NCI-H2107 (cell line): ENCODE measurements at places on chromosomes 5 and 9.

DNA sequence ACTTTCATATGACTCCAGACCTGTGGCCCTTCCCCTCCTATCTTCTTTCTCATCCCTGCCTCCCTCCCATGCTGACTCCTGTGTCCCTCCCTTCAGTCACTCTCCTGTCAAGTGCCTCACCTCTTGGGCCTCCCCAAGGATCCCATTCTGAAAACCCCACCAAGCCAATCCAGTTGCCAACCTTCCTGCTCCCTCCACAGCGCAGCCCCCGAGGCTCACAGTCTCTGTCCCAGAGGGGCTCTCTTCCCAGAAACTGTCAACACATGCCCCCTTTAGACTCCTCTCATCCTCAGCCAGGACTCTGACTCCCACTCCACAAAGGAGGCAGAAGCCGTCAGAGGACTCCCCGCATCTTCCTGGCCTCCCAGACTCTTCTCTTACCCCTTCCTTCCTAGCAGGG is 30.8 kb downstream of the ACSL6 start:
- no peak for DNase-seq

DNA sequence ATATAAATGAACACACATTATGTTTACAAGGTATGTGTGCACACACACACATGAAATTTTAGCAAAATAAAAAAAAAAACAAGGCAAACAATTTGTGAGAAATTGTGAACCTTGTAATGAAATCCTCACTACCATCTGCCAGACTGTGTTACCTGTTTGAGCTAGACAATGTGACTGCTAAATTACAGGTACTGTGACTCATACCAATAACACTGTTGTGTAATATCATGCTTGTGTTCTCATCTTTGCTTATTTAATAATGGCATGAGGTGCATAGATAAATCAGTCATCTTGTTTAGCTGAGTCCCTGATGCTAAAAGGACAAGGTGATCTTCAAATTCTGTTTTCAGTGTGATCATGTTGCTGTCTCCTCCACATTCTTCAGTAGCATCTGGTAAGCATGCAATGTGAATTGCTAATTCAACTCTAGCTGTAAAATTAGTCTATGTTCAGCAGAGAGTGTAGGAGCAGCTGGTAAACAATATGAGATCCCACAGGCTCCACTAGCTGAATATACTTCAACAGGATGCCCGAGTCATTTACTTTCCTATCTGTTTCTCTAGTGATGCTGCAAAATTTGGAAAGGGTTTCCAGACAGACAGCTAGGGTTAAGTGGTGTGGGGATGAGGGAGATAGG is 966.3 kb upstream of the C9orf72 start:
- DNase-seq: no peak

GRCh38 chr9:128828719-128829452 is 708 bp downstream of the SPOUT1 start:
- no peak for DNase-seq

DNA sequence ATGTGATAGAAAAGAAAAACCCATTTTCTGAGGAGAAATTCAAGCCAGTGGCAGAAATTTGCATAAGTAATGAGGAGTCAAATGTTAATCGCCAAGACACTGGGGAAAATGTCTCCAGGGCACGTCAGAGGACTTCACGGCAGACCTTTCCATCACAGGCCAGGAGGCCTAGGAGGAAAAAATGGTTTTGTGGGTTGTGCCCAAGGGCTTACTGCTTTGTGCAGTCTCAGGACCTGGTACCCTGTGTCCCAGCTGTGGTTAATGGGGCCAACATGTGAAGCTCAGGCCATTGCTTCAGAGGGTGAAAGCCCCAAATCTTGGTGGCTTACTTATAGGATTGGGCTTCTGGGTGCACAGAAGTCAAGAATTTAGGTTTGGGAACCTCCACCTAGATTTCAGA is 54.8 kb upstream of the ADAMTS2 start:
- DNase-seq: no peak

- no peak for DNase-seq
These were observed 33.9 kb downstream of the SH3PXD2B start for GRCh38 chr5:172420235-172420939.

DNA sequence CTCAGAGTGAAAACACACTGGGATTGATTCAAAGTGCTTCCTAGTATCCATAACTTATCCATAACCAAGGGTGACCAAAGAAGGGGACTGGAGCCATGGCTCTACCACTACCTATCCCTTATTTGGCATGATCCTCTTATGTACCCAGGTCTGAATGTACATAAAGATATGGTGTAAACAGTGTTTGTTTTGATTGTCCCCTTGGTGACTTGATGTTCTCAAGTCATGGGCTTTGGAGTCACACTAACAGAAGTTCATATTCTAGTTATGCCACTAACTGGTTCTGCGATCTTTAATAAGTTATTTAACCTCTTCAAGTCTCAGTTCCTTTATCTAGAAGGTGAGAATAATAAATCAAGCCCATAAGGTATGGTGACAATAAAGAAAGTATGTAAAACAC is 283.4 kb upstream of the PTGER4 start:
- no peak for DNase-seq

- no peak for DNase-seq
These were observed 31.4 kb downstream of the SLC12A7 start for GRCh38 chr5:1080432-1080831.

GRCh38 chr9:32431940-32432555 is 47.6 kb downstream of the ACO1 start:
- DNase-seq: no peak

DNA sequence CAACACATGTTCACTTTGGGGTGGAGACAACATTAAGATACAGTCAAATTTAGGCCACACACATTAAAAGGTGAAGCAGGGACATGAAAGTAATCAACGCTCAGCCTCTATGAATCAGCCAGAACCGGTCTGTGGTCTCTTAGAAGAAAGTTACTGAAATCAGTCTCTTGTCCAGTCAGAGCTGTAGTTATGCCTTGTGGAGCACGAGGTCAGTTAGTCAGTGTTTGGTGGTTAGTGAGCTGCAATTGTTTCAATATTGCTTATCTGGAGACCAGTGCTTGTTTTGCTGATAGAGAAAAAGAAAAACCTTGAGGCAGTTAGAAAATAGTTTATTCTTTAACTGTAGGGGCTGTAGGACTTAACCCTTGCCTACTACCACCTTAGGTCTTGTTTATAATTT is 157.8 kb upstream of the RASEF start:
- no peak for DNase-seq

GRCh38 chr5:76367623-76368371 is 35.3 kb upstream of the IQGAP2 start:
- DNase-seq: no peak

- DNase-seq: no peak
These were observed 86.8 kb downstream of the GTF3C4 start for GRCh38 chr9:132757016-132757415.

DNA sequence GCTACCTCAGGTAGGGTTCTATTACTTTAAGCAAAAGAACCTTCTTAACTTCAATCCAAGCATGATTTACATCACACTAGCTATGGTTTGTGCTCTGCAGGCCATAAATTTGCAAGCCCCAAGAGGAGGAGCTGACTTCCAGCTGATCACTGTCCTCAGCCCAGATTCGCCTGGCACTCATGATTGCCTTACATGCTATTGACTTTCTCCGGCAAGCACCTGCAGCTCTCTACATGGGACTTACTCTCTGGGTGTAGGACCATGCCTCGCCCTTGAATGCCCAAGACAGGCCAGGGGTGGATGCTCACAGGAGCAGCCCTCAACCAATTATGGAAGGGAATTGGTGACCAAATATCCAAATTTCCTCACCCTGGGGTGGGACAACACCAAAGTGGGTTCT is 99.8 kb downstream of the ESM1 start:
- DNase-seq: no peak

- DNase-seq: no peak
These were observed 11.8 kb downstream of the NR2F1 start for GRCh38 chr5:93594591-93595419.

DNA sequence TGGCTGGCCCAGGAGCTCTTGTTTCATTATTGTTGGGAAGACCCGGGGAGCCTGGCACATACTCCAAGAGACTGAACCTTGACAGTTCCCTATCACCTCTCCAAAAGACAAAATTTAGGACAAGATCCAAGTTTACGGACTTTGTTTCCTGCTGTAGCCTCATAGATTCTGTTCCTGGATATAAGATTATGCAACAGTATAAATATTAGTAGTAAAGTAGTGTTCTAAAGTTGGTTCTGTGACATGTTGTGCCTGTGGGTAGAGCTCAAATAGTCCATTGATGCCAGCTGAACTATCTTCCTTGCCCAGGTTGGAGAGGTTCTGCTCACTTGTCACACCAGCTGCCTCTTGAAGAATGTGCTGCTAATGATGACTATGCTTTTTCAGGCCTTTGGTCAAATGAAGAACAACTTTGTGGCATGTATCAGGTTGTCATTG is 430.2 kb downstream of the DMAC1 start:
- no peak for DNase-seq

- DNase-seq: no peak
These were observed 43.6 kb downstream of the CDO1 start for GRCh38 chr5:115772731-115773475.

DNA sequence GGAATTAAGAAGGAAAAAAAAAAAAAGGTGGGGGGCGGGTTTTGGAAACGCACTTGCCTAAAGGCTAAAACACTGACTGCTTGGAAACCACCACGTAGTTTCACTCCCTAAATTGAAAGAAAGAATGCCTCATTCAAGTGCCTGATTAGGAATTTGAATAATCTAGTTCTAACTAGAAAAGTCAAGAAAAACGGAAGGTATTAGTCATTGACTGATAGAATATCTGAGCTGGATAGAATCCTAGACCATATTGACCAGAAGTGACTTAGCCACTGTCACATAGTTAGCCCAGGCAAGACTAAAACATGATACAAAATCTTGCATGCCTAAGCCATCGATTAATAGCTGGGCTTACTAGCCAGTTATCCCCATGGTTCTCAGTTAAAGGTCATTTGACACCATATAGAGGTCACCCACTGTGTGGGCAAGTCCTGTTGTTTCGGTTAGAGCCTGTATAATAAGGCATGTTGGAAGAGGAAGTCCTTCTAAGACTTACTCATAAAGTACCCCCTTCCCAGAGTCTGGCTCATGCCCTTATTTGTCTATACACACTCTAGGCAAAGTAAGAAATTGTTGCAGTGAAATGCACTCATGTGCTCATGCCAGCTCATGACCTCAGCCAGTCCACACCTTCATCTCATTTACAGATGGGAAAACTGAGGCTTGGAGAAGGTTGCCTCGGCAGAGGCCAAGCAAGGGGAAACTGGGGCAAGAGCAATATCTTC is 40.2 kb downstream of the SH3RF2 start:
- DNase-seq: no peak

DNA sequence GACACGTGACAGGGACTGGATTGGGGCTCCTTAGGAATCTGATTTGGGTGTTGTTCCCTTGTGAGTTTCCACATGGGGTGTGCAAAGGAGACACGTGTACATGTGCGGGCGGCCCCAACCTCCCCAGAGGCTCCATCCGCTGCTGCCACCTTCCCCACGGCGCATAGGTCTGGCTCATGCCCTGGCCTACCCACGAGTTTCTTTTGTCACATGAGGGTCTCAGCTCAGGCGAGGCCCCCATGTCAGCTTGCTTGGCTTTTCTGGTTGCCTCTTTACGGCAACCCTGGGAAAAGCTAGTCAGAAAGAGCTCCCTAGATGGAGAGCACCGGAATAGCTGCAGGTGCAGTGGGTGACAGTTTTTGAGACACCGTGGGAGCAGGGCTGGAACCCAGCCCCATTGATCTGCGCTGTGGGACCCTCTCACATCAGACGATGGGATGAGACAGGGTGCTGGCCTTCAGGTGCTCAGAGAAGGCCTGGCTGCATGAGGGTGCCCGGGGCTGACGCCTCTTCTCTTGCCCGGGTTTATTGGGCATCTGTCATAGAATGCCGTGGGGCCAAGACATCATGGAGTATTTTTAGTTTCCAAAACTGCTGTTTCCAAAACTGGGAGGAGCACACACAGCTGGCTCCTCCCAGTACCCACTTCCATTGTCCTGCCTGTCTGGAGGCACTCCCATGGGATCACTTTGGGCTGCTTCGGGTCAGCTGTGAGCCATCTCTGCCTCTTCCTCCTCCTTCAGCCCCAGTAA is 107.8 kb downstream of the WNK2 start:
- DNase-seq: no peak

DNA sequence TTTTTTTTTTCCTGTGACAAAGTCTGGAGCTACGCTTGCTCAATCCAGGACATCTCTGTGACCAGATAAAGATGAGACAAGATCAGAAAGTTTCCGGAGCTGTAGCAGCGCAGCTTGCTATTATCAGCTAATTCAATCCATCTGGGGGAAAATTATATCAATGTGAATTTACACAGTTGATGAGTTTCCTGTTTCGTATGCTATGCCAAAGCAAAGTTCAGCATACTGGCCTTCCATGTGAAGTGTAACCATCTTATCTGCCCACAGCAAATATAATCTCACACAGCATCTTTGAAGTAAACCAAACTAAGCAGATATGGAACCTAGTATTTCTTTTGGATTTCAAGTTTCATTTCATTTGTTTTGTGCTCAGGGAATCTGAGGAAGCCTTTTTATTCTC is 1767.7 kb downstream of the EFNA5 start:
- DNase-seq: no peak

DNA sequence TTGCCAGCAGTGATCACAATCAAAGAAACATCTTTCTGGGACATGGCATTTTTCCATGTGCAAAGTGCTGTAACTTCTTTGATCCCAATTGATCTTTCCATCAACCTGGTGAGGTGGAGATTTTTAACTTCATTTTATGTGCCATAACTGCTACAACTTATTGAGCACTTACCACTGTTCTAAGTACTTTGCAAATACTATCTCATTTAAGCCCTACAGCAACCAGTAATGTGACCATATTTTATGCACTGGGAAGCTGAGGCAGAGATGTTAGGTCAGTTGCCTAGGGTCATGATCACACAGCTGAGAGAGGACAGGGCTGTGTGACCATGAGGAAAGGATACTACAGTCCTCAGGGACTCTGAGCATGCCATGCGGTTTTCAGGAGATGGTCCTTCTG is 17.9 kb upstream of the STRBP start:
- no peak for DNase-seq

DNA sequence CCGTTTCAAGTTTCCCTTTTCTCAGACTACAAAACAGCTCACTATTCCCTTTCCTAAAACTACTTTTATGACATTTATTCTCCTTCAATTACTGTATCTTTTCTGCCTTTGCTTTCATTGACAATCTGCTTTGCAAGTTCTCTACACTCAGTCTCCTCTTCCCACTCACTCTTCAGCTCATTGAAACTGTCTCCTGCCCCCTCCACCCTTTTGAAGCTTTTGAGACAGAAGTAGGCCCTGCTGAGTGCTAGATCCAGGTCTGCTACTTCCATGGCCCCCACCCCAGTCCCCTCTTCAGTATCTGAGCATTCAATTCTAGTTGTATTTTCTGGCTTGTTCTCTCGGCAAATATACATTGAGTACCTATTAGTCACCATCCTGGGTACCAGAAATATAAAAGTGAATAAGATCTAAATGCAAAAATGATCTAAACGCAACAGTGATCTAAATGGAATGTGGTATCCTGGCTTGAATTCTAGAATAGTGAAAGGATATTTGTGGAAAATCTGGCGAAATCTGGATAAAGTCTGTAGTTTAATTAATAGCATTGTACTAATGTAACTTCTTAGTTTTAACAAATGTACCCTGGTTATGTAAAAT is 58.4 kb downstream of the OR2K2 start:
- no peak for DNase-seq

GRCh38 chr5:119418606-119419100 is 33.6 kb upstream of the HSD17B4 start:
- no peak for DNase-seq
